Left hindlimb (tissue), 1 donor: ENCODE measurements at places on chromosomes 3 and 15.
A peak's percentile ranks its signal among the peaks of the same experiment; 100 is the strongest.

DNA sequence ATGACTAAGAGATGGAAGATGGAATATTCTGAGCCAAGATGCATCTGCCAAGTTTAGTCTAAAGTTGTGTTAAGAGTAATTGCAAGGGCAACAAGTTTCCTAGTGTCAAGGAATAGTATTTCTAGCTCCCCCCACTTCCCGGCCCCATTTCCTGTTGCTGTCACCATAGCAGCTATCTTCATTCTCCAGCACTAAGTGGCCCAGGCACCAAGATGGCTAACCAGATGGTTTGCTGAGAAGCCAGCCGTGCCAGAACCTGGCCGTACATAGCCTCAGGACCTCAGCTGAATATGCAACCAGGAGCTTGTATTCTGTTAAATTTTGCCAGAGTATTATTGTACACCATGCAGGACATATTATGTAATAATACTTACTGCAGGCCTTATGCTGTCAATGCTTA, 108.8 kb upstream of the UMPS start:
- no peak for DNase-seq

DNA sequence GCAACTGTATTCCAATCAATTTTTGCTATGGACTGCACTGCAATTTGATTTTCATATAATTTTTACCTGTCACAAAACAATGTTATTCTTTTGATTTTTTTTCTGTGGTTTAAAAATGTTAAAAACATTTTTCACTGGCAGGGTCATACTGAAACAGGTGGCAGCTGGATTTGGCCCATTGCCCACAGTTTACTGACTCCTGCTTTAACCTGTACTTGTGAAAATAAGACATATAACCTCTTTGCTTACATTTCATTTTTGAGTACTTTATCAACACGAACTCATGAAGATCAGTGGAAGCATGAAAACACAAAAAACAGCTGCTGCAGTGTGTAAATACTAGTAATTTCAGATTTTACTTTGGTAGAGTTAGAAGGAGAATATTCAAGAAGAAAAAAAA, 313.1 kb downstream of the WDR72 start:
- no peak for DNase-seq

- no peak for DNase-seq
Observed at GRCh38 chr3:179589143-179589542, 15.3 kb downstream of the MRPL47 start.

- no peak for DNase-seq
Observed at GRCh38 chr3:126287171-126287535, 70.1 kb downstream of the KLF15 start.

- no peak for DNase-seq
Observed at GRCh38 chr3:50388016-50388719, 28.8 kb upstream of the TMEM115 start.

GRCh38 chr3:130276203-130276803, 69.2 kb upstream of the COL6A5 start:
- peak; percentile 40 for DNase-seq
